ENCODE measurements at places on chromosomes 13 and 19. TPM values are rescaled to one million over a fixed set of nuclear protein-coding genes. Genes with fewer than 3 reads are reported as not detected.

The SIAH3 gene
- total RNA-seq, result not detected

GRCh38 chr19:48490981-48491792 lies 20.4 kb downstream of the LMTK3 start:
- H3K27ac ChIP-seq, result no peak overlapping the region
- no peak for DNase-seq
- H3K27me3 ChIP-seq, result no peaks in the 10 kb centered on the region
- H3K36me3 ChIP-seq, result no peaks in the 10 kb centered on the region
- H3K4me1 ChIP-seq, result no peaks in the 10 kb centered on the region

DNA sequence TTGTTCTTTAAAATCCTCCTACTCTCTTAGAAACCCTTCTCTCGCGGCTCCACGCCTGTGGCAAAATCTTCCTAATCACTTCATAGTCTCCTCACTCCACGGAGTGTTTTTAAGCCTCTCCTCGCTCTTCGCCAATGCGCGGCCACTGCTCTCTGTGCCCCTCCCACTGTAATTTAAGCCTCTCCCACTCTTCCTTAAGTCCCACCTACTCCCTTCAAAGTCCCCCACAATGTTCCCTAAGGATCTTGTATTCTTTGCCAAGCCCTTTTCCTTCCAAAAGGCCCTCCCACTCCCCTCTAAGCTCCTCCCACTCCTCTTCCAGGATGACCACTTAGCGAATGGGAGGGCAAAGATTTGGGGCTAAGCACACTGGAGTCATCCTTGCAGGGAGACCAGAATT lies 1.3 kb downstream of the FIZ1 start:
- peaks cover 10% of the 10 kb centered on the region for H3K4me1 ChIP-seq
- H3K27ac ChIP-seq, result peak overlapping the region; percentile 98
- no peaks in the 10 kb centered on the region for H3K27me3 ChIP-seq
- H3K4me3 ChIP-seq, result no peak overlapping the region

DNA sequence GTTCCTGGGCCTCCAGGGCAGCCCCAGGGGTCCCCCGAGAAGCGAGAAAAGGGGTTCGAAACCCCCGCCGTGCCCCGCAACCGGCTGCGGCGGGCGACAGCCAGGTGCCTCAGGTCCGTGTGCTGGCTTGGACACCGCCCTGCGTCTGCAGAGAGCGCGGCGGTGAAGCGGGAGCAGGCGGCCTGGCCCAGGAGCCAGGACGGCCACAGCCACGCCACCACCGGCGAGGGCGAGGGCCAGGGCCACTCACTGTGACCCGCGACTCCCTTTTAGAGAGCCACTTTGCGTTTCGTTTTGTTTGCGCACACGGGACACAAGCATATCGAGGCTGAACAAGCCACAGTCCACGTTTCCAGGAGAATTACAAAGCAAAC lies 110.4 kb downstream of the CRYL1 start:
- no peaks in the 10 kb centered on the region for H3K4me1 ChIP-seq
- H3K36me3 ChIP-seq, result no peaks in the 10 kb centered on the region
- no peak overlapping the region for H3K27ac ChIP-seq
- H3K4me3 ChIP-seq, result no peak overlapping the region
- H3K27me3 ChIP-seq, result peaks cover 2% of the 10 kb centered on the region

- peaks cover 10% of the 10 kb centered on the region for H3K4me1 ChIP-seq
- H3K27me3 ChIP-seq, result peaks cover 47% of the 10 kb centered on the region
Observed at GRCh38 chr19:58345558-58345957, 7.7 kb downstream of the A1BG start.
